ENCODE measurements at places on chromosomes 7 and 10.

- peak; percentile 63 for DNase-seq
Observed at GRCh38 chr10:34585422-34586112, 229.5 kb downstream of the PARD3 start.

GRCh38 chr7:28890137-28890536 lies 68.0 kb downstream of the TRIL start:
- DNase-seq = no peak

GRCh38 chr10:111076682-111077478 lies at the start of gene ADRA2A:
Gene ADRA2A (plus strand): TSS chr10:111077029. CDS start chr10:111077997, 968 bp downstream.
- peak; percentile 45 for DNase-seq

GRCh38 chr10:84538036-84538435 lies 209.6 kb downstream of the CCSER2 start:
- no peak for DNase-seq

DNA sequence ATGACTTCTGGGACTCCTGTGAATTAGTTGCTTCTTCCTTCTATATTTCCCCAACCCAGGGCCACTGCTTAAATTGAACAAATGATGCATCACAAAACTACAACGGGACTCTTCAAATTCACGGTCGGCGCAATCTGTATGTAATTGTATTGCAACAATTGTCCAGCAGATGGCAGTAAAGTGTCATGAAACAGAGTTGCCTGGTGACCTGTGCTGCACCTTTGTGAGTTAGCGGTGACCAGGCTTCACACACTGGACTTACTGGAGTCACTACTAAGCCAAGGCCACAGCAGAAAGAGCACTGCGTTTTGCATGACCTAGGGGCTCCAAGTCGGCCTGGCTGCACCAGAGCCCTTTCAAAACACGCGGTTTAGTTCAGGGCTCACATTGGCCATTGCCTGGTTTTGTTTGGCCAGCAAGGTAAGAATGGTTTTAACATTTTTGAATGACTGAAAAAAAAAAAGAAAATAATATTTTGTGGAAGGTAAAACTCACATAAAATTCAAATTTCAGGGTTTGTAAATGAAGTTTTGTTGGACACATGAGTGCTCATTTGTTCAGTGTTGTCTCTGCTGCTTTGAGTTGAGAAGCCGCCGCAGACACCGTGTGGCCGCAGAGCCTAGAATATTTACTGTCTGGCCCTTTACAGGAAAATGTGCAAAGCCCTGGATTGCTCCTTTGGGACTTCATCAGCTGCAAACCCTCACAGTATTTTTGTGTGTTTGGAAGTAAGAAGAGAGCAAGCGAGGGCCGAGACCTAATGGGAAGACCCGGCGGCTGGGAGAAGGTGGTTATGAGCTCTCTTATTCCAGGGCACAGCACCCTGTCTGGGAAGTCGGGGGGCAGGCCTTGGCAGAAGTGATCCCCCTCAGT lies 23.2 kb upstream of the ZNF32 start:
- DNase-seq = peak; percentile 55

- no peak for DNase-seq
Observed at GRCh38 chr7:28349637-28350036, 62.7 kb upstream of the CREB5 start.

All from iris pigment epithelial cell (primary cell).